ENCODE measurements at places on chromosomes 11 and 22.

- no peak for DNase-seq
Measured at GRCh38 chr11:82732348-82732733, 1.3 kb downstream of the FAM181B start.

GRCh38 chr22:41619979-41620588 is 759 bp downstream of the DESI1 start:
- no peak for DNase-seq

GRCh38 chr11:93017821-93018690 is 48.6 kb downstream of the MTNR1B start:
- DNase-seq = no peak

GRCh38 chr22:26617271-26618199 is at the start of gene CRYBB1:
Gene CRYBB1, minus strand, starts transcription at chr22:26618027. Its CDS starts 1,708 bp downstream, at chr22:26616319.
- DNase-seq = no peak

DNA sequence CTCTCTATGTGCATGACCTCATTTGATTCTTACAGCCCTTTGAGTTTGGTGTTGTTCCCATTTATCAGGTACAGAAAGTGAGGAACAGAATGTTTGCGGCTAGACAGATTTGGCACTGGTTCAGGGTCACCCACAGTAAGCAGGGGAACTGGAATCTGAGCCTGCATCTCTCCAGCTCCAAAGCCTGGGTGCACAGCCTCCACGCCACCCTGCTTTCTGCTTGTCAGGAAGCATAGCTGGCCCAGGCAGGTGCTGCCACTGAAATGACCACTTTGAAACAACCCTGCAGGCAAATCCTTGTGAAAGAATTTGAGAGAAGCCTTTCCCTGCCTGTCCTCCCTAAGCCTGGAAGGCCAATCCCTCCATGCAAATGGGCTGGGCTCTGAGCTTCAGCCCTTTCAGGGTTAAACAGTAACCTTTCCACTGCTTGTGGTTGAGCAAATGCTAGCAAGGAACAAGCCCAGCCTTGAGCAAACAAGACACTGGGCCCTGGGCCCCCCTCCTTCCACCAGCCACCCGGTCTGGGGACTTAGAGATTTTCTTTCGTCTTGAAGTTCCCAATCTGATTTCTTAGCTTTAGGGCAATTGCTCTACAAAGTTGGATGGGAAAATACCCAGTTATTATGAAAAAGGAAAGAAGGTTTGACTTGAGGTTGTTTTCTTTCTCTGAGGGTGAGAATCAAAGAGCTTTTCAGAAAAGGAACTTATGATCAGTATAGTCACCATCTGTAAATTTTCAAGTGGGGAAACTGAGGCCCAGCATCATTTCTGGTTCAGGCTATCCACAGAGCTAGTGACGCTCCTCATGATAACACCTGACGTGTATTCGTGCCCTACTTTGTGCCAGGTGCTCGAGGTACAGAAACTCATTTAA is 19.4 kb downstream of the EHF start:
- DNase-seq = no peak

GRCh38 chr22:25076336-25076735 is 123.3 kb upstream of the CRYBB3 start:
- no peak for DNase-seq
